ENCODE measurements at places on chromosomes 7 and 10.

- DNase-seq, result no peak
Observed at GRCh38 chr10:48548531-48549135, 56.2 kb downstream of the ARHGAP22 start.

GRCh38 chr7:30173058-30173897 is 38.5 kb downstream of the MTURN start:
- no peak for DNase-seq

DNA sequence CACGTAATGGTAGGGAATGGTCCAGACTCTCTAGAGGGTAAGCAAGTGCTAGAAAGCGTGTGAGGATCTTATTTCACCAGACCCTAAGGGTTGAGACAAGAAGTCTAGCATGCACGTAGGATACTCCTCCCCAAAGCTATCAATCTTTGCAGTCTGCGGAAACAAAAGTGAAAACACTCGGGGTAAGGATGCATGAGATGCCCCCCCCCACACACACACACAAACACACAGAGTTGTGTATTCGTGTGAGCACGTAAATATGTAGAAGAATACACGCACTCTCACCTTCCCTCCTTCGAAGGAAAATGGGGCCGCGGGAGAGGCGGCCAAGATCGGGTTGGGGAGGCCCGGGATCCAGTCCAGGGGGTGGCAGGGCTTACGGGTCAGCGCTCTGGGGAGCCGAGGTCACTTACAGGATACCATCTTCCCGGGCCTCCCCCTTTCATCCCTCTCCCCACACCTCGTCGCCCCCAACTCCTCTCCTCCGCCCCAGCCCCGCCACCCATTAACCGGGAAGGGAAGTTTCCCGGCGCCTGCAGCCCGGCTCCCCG is 455 bp downstream of the CUL2 start:
- DNase-seq, result no peak

DNA sequence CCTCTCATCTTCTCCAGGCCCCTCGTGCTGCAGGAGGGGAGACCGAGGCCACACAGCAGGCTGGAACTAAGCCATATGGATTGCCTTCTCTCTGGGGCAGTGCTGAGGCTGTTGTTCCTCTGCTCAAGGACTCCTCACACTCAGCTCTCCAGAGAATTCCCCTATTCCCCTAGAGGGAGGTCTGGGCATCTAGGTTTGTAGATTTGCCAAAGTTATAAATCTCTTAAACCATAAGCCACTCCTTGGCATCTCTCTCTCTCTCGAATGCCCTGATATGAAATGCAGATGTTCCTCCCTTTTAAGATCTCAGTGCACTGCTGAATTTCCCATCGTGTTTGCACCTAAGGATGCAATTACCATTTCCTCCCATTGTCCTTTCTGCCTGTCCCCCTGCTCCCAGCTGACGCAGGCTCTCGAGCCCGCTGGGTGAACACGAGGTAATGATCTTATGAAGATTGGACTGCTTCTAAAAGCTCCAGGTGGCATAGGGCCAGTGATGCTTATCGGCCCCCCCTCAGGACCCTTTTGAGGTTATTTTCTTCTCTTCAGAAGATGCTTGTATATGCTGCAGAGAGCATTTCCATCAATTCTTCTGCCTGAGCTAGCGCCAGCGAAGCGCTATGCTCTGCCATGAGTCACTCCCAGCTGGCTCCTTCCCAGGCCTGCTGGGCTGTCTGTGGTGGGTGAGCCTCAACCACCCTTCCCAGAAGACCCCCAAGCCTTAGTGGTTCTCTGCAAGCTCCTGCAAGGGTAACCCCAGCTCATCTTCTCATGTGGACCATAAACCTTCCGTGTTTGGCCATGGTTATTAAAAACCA is 41.6 kb upstream of the AQP1 start:
- DNase-seq, result no peak

- peak; percentile 31 for DNase-seq
Observed at GRCh38 chr10:69222157-69223027, 2.3 kb downstream of the HKDC1 start.

DNA sequence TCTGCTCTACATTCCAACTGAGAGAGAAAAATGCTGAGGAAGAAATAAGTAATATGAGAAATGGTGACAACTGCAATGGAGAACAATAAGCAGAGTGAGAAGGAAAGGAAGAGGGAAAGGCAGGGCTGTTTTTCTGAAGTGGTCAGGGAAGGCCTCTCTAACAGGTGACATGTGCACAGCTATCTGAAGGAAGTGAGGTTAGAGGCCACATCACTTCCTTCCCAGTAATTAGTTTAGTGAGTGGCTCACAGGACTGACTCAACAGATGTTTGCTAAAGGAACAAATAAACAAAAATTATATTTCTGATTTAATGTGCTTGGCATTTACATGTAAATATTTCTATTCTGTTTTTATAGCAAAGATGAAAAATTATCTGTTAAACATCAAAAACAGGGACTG is 77.9 kb downstream of the ARHGAP21 start:
- DNase-seq, result no peak

GRCh38 chr7:22662036-22662435 is 65.0 kb upstream of the IL6 start:
- no peak for DNase-seq

- DNase-seq, result no peak
Observed at GRCh38 chr10:46254467-46254866, 32.3 kb upstream of the ANTXRL start.

- DNase-seq, result no peak
Observed at GRCh38 chr10:3963191-3963673, 178.2 kb upstream of the KLF6 start.

GRCh38 chr7:158856883-158857668 is 718 bp downstream of the DYNC2I1 start:
- DNase-seq, result no peak

- DNase-seq, result no peak
Observed at GRCh38 chr7:95601316-95601715, 5.0 kb upstream of the PDK4 start.

- no peak for DNase-seq
Observed at GRCh38 chr10:6314620-6315205, 112.0 kb downstream of the PFKFB3 start.

DNA sequence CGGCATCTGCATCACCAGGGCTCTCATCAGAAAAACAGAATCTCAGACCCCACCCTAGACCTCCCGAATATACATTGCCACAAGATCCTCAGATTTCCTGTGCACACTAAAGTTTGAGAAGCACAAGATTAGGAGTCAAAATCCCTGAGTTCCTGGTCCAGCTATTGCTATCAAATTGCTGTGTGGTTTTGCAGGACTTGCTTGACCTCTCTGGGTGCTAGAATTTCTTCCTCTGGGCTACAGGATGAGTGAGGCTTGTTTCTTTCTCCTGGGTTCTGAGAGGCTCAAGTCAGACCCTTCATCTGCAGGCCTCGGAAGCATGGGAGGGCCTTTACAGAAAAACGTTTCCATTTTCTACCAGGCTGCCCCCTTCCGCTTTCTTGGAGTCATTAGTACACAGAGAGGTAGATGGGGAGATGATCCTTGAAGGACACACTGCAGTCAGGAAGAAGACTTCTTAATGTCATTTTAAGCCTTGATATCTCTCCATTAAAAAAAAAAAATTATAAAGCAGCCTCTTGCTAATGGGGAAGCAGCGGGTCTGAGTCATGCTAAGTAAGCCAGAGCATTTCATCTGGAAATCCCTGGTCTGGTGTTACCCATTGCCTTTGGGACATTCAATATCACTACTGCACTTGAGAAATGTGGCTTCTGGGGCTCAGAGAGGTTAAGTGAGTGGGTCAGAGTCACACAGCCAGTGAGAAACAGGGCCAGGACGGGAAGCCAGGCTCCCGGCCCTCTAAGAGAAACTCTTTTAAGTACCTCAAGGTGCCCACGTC is 173.5 kb downstream of the KCNMA1 start:
- no peak for DNase-seq

DNA sequence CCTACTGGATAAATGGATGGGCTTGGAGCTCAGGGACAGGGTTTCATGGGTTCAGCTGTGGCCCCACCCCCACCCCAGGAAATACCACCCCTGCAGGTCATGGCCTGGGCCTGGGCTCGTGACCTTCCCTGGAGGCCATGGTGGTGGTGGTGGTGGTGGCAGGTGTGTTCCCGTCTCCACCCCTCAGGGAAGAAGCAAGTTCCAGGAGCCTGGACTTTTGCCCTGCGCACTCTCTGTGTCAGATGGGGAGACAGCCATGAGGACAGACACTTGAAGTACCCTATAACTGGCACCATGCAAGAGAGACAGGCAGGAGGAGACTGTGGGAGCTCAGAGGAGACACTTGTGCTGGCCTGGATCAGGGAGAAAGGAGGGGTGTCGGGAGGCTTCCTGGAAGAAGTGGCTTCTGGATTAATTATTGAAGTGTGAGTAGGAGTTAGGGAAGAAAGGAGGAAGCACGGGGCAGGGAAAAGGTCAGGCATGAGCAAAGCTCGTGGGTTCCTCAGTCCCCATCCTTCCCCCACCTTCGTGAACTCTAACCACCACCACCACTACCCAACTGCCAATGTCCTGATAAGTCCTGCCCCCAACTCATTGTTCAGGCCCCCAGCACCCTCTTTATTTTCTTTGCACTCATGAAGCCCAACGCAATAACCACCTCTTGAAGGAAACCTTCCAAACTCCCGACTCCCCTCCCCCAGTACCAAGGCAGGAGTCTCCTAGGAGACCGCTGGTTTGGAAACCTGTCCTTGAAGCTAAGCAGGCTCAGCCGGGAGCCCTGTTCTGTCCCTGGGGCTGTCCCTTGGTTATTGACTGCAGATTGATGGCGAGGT is 8.9 kb downstream of the SH2B2 start:
- no peak for DNase-seq

GRCh38 chr7:41039981-41040380 is 662.9 kb downstream of the INHBA start:
- DNase-seq, result no peak

- DNase-seq, result no peak
Observed at GRCh38 chr10:88830643-88831268, 20.9 kb downstream of the ANKRD22 start.

DNA sequence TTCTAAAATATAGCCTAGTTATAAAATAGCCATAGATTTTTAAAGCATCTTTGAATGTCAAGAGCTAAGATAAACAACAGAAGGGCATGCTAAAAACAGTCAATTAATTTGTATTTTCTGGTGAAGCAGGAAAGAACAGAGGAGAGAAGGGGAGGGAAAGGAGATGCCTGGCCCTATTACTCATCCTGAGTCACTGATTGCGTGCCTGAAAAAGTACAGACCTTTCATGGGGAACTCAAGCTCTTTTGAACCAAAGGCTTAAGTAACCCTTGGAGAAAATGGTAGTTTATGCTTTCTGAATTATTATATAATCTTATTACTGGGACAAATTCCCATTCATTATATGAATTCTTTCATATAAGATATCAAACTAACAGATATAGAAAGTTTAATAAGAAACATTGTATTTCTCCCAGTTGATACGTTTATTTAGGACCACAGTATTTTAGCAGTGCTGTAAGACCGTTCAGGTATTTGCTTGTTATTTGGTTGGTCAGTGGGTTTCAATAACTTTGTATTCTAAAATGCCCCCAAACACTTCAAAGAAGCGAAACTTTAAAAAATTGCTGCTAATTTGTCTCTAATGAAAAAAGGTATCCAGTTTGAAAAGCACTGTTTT is 151.3 kb downstream of the HGF start:
- DNase-seq, result no peak

GRCh38 chr7:17302575-17303142 is 4.2 kb downstream of the AHR start:
- DNase-seq, result no peak
